ENCODE measurements at places on chromosomes 1 and 21.

- no peak for DNase-seq
Observed at GRCh38 chr1:167199656-167200055, 21.0 kb upstream of the POU2F1 start.

- no peak for DNase-seq
Observed at GRCh38 chr21:41582298-41582840, 74.4 kb upstream of the TMPRSS2 start.

GRCh38 chr1:58406301-58407071 lies 140.0 kb downstream of the OMA1 start:
- DNase-seq = no peak

DNA sequence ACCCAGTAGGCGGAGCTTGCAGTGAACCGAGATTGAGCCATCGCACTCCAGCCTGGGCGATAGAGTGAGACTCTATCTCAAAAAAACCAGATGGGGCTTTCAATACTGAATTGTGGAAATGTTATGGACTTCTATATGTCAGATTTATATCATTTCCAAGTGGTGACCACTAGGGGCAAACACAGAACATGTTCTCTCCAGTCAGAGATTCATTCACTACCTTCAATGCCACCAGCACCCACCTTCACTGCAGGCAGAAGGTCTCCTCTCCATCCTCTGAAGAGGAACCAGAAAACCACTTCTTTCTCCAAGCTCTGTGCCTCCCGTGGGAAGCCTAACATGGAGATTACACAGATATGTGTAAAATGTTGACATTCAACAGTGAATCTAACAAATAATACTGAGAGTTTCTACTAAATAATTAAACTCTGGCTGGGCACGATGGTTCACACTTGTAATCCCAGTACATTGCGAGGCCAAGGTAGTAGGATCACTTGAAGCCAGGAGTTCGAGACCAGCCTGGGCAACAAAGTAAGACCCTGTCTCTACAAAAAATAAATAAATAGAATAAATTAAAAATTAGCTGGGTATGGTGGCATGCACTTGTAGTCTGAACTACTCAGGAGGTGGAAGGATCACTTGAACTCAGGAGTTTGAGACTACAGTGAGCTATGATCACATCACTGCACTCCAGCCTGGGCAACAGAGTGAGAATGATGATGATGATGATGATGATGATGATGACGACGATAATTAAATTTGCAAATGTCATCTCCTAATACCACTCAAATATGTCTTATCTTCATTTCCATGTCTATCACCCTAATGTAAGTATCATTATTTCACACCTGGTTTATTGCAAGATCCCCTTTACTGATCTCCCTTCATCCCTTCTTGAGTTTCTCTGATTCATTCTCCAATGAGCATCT lies 151.1 kb downstream of the ZNF281 start:
- no peak for DNase-seq

- no peak for DNase-seq
Observed at GRCh38 chr1:25922971-25923552, 16.8 kb upstream of the STMN1 start.

- DNase-seq = no peak
Observed at GRCh38 chr1:82921759-82922158, 1077.2 kb downstream of the TTLL7 start.

- DNase-seq = no peak
Observed at GRCh38 chr1:151455231-151455630, 4.1 kb downstream of the POGZ start.

DNA sequence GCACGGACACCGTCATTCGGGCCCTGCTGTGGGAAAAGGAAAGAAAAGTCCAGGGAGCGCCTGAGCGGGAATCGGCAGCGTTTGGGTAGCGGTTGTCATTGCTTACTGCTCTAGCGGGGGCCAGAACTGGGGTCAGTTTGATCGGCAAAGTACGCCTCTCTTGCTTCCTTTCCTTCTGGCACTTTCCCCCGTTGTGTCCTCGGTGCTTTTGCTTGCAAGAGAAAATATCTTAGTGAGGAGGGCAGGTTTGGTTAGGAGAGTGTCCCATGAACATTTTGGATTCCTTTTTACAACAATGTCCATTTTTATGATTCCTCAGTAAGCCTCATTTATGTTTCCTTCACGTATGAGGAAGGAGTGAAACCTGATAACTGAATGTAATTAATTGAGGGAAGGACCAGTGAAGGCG lies 670 bp downstream of the ST3GAL3 start:
- no peak for DNase-seq

DNA sequence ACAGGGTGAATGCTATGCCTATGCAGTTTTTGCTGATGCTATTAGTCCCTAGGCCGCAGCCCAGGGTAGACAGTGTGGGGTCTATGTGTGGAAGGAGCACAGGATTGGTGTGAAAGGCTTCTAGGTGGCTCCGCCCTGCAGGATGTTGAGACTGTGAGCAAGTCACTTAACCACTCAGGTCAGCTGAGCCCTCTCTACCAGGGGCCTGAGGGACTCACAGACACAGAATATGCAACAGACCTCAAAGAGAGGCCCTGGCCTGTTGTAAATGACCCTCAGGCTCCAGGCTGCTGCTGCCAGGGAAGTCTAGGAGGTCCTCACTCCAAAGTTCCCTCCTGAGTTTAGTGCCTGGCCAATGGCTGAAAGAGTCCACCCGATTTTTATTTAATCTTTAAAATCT lies 11.0 kb downstream of the NHLH2 start:
- no peak for DNase-seq

DNA sequence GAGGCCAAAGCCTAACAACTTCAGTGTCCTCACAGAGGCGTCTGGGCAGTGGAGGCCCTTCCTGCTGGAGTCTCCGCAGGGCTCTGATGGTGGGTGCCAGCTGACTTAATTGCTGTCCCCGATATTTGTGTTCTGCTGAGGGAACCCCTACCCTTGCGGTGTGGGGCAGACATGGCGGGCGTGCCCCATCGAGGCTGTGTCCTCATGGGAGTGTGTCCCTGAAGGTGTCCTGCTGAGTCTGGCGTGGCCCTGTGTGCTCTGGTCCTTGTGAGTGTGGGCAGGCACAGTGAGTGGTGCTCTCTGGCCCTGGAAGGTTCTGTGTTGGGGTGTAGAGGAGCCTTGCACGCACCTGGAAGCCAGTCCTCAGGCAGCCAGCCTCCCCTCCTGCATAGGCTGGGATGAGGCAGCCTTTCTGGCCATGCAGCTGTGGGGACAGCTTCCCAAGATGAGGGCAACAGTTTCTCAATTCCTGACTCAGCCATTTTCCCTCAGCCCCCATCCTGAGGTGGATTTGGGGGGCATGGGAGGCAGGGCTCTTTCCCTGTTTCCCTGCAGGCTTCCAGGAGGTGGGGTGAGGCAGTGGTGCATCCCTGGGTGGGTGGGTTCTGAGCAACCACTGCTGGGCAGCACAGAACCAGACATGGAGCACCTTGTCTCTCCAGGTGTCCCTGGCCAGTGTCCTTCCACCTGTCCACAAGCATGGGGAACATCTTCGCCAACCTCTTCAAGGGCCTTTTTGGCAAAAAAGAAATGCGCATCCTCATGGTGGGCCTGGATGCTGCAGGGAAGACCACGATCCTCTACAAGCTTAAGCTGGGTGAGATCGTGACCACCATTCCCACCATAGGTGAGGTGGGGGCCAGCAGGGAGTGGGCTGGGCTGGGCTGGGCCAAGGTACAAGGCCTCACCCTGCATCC lies 6.5 kb downstream of the C1orf35 start:
- no peak for DNase-seq

DNA sequence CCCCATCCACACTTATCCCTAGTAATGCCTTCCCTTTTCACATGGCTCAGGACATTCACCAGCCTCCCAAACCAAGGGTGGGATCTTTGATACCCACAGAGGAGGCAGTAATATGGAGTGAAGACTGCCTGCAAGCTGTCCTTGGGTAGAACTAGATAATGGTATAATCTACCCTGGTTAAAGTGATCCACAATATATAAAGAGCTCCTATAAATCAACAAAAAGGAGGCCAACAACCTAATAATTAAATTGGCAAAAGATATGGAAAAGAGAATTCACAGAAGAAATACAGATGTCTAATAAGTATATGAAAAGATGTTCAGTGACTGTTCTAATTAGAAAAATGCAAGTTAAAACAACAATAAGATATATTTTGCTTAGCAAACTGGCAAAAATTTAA lies 30.7 kb upstream of the SPOCD1 start:
- DNase-seq = no peak

- no peak for DNase-seq
Observed at GRCh38 chr1:157369808-157370521, 182.3 kb downstream of the FCRL5 start.

GRCh38 chr1:207883660-207884250 lies 27.2 kb downstream of the CD34 start:
- DNase-seq = no peak

DNA sequence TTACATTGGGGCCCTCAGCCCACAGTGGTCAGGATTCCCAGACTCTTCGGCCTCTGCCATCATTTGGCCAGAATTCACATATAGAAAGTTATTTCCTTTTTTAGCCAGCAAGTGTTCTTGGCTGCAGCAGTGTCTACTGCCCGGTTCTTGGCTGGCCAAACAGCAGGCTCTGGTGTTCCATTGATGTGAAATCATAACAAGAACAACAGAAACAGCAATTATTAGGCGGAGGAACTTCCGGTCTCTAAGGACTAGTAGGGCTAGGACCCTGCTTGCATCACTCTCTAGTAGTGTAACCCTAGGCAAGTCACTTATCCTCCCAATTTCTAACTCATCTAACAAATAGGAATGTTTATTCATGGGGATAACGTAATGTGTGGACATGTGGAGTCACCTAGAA lies 8.7 kb upstream of the GJA5 start:
- DNase-seq = no peak

DNA sequence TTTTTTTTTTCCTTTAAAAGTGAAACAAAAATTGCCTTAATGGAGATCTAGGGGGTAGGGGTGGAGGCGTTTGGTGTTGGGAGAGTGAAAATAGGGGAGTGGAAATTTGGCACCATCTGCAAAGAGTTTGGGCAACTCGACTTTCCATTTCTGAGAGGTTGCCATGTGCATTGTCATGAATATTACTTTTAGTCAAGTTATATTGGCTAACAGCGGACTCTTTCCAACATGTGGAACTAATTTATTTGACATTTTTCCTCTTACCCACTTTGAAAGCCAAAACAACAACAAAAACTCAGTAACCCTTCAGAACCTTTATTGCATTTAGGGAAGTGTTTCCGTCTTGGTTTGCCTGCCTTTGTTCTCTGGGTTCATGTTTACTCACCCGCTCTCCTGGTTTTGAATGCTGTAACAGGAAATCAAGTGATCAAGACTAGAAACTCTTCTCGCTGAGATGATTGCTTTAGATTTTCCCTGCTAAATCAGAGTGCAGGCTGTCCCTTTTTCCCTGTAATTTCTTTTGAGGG lies 70.4 kb downstream of the CACHD1 start:
- no peak for DNase-seq

- no peak for DNase-seq
Observed at GRCh38 chr21:22965455-22966135, 1967.4 kb downstream of the NCAM2 start.

DNA sequence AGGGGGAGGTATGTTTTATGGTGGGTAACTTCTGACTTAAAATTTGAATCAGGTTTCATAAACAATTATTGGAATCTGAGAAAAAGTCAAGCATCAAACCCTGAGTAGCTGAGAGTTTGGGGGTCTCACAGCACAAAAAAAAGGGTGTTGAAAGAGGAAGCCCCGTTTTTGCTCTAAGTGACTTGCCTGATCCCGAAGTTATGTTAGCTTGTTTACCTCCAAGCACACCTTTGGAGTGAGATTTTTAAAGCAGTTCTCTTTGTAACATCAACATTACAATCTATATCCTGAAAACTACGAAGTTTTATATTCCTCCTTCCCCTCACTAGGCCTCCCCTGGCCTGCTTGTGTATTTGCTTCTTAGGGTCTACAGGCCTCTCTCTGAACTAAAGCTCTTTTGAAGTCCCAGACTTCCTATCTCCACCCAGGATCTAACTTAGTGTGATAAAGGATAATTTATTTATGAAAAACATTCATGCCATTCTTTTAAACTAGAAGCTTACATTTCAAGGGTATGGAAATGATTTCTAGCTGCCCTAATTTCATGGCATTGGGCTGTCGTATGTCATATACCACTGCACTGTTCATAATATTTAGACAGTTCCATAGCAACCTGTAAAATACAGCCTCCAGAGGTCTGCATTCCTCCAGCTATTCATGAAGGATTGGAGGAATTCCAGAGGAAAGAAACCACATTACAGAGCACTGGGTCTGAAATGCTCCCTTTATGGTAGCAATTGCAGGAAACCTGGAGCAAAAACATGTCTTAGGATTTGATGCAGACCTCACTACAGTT lies 36.1 kb upstream of the RGS1 start:
- no peak for DNase-seq

DNA sequence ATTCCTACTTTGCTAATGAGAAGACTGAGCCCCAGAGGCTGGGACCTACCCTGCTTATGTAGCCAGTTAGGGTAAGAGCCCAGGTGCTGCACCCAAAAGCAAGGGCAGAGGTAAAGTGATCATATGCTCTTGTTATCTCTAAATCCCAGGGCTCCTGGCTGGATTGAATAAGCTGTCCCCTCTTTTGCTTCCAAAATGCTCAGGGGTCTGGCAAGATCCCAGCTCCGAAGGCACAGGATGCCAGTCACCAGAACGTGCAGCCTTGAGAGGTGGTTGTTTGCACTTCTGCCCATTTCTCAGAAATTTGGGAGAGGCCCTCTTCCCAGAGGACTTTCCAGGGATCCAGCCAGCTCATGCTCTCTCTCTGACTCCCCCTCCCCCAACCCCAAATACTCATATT lies 142.4 kb upstream of the TMEM51 start:
- DNase-seq = no peak

DNA sequence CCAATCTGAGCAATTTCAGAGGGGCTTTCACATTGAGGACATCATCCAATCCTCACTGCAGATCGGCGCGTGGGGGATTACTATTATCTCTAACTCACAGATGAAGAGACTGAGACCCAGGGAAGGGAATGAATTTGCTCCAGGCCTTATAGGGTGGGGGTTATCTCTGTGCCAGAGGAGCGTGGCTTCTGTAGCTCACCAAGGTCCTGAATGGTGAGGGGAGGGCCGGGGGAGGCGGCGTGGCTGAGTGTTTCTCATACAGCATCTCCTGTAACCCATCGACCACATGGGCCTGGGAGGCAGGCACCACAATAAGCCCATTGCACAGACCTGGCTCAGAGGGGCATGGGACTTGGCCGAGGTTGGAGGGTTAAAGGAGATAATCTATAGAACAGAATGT lies 143.0 kb upstream of the KLHDC7A start:
- no peak for DNase-seq

GRCh38 chr1:245301162-245301580 lies 146.4 kb downstream of the KIF26B start:
- no peak for DNase-seq

DNA sequence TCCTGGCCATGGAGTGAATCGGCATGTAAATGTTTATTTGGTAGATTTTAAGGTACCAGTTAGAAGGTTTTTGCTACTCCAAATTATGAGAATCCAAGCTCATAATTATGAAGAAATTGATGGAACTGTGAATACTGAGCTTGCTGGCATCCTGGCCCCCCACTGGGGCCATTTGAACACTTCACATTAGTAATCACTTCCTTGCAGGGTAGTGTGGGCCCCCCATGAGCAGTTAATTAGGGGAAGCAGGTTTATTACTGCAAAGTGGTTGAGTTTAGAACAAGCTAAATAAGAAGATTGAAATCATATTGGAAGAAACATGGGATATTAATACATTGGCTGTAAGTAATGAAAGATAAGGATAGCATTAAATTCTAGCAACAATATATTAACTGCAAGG lies 86.7 kb downstream of the S1PR1 start:
- no peak for DNase-seq

GRCh38 chr1:228315484-228315944 lies 91.1 kb downstream of the TRIM11 start:
- DNase-seq = no peak

GRCh38 chr1:119859647-119860046 lies 36.7 kb downstream of the ADAM30 start:
- no peak for DNase-seq

- no peak for DNase-seq
Observed at GRCh38 chr1:114854693-114855320, at the start of gene SYCP1. SYCP1 (plus strand) TSS chr1:114854863; CDS start chr1:114855465, 602 bp downstream.

Measured in cerebellar nuclear complex (tissue), 1 donor.